MV-4-11 (cell line): ENCODE measurements at places on chromosomes 2 and 18.
A peak's percentile ranks its signal among the peaks of the same experiment; 100 is the strongest.

DNA sequence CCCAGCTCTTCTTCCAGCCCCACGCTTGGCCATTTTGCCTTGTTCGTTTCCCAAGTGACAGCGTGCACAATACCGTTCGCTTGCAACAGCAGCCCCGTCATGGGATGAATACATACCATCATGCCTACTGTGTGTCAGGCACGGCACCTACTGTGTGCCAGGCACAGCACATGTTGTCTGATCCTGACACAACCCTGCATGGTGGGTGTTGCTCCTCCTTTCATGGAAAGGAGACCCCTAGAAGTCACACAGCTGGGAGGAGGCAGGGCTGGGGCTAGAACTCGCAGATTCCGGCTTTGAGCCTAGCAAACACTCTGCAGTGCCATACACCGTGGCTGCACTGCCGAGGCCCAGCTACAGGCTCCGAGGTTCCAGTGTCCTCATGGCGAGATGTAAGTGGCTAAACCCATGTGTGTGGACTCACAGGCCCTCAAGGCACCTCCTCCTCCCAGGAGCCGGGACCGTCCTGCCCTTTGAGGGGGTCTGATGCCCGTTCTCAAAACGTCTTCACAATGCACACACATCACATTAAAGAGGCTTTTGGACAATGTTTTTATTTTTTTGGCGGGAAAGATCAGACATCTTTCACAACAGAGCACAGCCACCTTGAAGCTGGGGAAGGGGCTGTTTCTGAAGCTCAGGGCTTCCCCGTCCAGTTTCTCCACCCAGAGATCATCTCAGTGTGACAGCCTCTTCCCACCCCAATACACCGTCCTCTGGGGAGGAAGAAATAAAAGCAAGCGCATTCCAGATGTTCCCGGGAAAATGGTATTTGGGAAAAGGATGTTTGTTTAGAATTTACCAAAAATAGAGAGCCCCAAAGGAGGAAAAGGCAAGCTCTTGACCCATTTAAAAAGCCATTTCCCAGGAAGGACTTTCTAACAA lies 64.9 kb downstream of the HS1BP3 start:
- no peak for DNase-seq

DNA sequence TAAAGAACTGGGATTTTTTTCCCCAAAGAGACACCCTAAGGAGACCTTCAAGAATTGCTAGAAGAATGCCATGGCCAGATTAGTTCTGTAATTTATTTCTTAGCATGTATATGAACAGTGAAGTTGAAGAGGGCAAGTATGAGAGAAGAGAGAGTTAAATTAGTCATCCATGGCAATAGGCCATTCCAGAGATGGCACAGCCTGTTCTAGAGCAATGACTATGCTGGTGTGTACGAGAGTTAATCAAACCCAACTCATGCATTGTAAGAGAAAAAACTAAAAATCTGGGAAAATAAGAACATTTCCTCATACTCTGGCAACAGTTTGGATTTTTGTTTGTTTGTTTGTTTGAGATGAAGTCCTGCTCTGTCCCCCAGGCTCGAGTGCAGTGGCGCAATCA lies 112.1 kb upstream of the PIK3C3 start:
- DNase-seq: no peak

- no peak for DNase-seq
Measured at GRCh38 chr2:55565613-55566012, 46.1 kb downstream of the CFAP36 start.

- DNase-seq: no peak
Measured at GRCh38 chr2:98426771-98427170, 17.9 kb upstream of the INPP4A start.

DNA sequence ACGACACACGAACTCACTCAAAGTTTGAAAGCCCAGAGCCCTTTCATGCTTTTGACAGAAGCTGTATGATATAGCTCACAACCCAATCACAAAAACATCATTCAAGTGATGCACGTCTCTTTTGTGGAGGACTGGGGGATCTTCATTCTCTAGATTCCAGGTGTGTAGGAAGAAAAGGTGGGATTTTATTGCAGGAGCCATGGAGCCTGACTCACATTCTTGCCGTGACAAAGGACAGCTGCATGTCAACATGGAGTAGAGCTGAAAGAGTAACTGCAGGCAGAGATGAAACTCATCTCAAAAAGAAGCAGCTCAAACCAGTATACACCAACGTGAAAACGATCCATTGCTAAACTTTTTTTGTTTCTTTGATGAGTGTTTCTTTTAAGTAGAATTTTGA lies 50.9 kb upstream of the PDE1A start:
- no peak for DNase-seq

DNA sequence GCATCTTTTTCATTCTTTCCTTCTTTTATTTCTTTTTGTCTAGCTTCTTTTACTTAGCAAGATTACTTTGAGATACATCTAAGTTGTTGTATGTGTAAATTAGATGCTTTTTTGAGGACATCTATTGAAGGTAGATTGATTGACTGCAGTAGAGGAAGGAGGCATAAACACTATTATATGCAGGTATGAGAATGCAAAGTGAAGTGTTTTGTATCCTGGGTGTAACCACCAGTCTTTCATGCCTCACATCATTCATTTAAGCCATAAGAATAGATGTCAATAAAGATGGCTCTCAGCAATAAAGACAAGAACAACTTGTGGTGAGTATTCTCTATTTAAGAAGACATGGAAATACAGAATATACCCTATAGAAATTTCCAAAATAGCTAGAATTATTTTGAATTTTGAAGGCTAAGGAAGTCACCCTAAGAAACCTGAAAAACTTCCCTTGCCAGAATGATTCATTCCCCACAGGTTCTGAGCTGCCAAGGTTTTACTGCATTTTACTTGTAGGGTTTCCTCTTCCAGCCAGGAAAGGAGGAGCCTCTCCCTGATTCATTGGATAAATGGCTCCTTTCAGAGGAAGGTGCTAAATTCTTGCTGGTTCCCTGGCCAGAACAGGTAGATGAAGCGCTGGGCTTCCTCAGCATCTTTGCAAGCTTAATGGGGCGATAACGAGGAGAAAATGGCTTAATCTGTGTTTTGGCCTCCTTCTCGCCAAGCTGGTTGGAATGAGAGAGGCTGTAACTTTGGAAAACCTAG lies 279.8 kb upstream of the SLC14A2 start:
- no peak for DNase-seq

GRCh38 chr2:206804326-206804725 lies 38.9 kb downstream of the FASTKD2 start:
- DNase-seq: no peak

GRCh38 chr18:11104307-11104706 lies 45.1 kb downstream of the PIEZO2 start:
- no peak for DNase-seq

DNA sequence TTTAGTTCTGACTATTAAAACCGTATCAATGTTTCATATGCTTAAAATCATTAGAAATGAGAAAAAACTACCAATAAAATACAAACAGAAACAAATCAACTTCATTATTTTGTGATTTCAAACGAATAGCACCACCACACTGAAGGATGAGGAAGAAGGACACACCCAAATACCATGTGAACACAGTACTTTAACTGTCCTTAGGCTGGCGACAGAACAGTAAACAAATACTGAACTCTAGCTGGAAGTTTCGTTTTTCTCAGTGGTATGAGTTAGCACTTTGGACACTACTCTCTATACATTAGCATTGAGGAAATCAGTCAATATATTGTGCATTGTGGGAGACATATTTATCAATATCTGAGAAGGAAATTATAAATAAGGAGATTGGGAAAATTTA lies 202.4 kb upstream of the AGAP1 start:
- DNase-seq: no peak

GRCh38 chr2:14082640-14083039 lies 549.9 kb upstream of the LRATD1 start:
- DNase-seq: no peak

- DNase-seq: no peak
Measured at GRCh38 chr18:61333746-61334490, 688 bp downstream of the CDH20 start.

DNA sequence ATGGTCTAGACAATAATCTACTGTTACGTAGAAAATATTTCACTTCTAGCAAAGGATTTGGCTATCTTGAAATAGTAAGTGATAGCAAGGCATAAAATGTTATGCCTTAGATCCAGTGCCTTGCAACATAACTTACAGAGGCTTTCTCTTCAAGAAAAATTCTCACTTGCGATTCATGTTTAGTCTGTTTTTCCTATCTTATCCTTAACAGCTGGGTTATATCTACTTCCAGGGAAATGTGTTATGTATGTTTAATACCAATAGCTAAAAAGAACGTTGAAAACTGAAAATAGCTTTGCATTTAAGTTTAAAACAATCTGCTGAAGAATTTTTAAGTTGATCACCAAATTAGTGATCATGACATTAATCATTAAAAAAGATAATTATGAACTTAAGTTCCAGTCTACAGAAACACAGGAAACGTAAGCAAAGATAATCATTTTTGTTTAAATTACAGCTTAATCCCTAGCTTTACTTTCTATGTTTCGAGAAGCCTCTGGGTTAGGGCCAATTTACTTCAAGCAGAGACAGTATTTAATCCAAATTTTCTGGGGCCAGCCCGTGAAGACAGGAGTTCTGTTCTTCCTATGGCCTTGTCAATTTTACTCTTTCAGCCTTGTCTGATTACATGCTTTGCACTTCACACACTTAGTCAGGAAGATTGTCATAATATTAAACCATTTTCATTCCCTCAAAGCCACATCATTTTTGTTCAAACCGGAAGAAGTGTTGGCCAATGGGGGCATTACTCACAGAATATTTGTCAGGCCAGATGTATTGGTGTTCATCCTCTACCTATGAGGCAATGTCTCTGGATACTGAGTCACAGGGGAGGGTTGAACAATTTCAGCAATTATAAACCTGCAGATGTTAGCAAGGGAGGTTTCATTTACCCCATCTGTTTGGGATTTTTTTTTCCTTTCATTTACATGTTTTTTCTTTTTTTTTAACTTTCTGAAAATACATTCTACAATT lies 1132.9 kb upstream of the ZEB2 start:
- DNase-seq: peak; percentile 31

DNA sequence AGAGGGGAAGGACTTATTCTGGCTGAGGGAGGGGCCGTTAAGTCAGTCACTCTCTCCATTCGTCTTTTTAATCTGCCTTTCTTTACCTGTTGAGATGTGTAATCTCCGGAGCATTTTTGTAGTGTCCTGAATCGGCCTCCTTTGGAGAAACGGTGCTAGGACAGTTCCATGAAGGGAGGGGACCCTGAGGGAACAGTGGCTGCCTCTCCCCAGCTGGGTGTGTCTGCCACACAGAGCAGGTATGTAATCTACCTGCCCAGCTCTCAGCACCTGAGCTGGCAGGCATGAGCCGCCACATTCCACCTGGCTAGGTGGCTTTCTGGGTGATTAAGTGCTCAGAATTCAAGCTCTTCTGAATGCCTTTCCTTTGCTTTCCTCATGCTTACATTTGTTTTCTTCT lies 131.2 kb downstream of the WDSUB1 start:
- no peak for DNase-seq

- no peak for DNase-seq
Measured at GRCh38 chr2:227205701-227206100, 41.3 kb downstream of the COL4A3 start.

- DNase-seq: no peak
Measured at GRCh38 chr2:99032786-99033185, 96.8 kb upstream of the CRACDL start.

GRCh38 chr2:71800851-71801250 lies 346.8 kb downstream of the CYP26B1 start:
- DNase-seq: no peak

DNA sequence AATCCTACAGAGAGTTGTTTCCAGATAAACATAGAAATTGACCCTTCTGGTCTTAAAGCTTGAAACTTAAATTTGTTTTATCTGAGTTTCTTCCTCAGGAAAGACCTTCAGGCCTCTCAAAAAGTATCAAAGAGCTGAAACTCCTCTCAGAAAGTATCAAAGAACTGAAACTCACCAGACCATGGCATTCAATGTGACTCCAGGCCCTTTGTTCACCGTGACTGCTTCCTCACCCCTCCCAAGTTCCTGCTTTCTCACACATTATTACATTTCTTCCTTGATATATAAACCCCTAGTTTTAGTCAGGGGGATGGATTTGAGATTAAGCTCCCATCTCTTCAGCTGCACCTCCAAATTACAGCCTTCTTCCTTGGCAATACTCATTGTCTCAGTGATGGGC lies 6.0 kb downstream of the ANKMY1 start:
- DNase-seq: no peak

DNA sequence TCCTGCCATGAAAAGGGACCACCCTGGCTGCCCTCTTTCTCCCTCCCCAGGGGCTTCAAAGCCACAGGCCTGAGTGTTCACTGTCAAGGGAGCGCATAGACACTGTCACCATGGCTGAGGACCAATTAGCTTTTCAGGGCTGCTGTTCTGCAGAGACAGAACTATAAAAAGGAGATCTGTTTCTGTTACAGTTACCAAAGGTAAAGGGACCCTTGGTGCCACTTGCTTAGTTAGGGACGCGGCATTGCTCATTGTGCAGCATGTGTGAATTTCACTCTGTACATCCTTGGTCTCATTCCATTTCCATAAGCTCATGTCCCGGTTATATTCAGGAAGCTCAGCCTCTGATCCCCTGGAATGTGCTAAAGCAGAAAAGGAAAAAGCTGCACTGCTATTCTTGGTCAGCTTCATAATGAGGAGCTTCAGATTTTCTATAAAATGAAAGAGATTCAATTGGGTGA lies 55.5 kb upstream of the RNF152 start:
- DNase-seq: no peak

- DNase-seq: no peak
Measured at GRCh38 chr2:48722391-48722790, 33.1 kb downstream of the LHCGR start.

- no peak for DNase-seq
Measured at GRCh38 chr2:67437114-67437513, 40.0 kb downstream of the ETAA1 start.

GRCh38 chr2:3000125-3000524 lies 377.5 kb downstream of the EIPR1 start:
- no peak for DNase-seq

DNA sequence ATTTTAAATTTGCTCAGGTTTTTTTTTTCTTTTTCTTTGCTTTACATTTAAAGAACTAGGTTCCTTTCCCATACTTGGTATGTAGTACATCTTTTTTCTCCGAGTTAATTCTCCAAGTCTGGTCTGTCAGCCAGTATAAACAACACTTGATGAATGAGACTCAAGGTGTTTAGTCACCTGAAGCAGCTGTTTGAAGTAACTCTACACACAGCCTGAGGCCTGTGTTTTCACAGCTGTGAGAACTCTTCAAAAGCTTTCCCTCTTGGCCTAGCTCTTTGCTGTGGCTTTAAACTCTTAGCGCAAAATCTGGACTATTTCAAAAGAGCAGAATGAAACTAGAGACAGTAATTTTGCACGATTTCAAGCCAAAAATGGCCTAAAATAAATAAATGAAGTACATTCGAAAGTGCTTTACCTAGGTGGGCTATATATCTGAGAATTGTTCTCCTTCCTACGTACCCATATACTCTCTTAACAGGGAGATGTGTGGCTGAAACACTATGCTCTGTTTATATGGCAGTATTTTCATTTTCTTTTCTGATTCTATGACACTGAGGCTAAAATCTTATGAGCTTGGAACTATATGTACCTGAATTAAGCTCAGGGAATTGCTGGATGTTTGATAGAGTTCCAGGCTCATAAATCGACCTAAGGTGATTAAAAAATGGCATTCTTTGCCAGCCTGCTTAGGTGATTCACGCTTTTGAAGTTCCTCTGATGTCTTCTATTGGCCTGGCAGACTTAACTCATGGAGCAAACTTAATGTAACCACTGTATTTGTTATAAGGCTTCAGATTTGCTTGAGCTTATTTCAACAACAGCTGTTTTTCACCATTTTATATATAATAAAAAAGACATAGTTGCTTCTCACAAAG lies 1044.1 kb upstream of the ZEB2 start:
- DNase-seq: no peak

- no peak for DNase-seq
Measured at GRCh38 chr2:238139196-238140039, 950 bp downstream of the KLHL30 start.
